ENCODE measurements at places on chromosomes 16 and 17.
A peak's percentile ranks its signal among the peaks of the same experiment; 100 is the strongest.

- DNase-seq: no peak
Observed at GRCh38 chr16:20851601-20852000, 45.3 kb downstream of the REXO5 start.

- DNase-seq: no peak
Observed at GRCh38 chr17:41420134-41420533, 4.3 kb downstream of the KRT37 start.

GRCh38 chr17:71535321-71535720 is 585.5 kb upstream of the SOX9 start:
- no peak for DNase-seq

DNA sequence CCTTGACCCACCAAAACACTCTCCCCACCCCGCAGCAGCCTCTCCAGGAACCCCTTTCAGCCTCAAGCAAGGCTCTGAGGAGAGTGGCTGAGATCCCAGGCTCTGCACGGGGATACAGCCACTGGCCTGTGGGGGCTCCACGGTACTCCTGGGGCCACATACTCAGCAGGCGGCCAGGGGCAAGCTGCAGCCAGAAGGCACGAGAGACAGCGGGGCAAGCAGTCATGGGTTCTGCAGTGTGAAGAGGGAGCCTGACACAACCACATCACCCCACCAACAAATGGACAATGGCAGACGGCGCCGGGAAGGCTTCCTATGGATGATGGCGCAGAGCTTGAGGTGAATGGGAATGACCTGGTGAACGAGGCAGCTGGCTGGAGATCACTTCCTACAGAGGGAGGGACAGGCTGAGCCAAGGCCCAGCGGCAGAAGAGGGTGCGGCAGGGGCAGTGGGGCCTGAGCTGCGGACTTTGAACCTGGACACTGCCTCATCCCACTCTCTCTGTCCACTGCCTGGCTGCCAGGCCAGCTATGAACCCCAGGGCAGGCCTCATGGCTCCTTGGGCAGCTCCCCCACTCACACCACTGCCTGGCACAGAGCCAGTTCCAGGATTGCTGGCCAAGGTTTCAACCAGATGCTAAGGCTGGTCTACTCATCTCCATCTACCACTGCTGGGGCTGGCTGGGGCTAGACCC is 10.8 kb upstream of the BCAR1 start:
- no peak for DNase-seq

- DNase-seq: no peak
Observed at GRCh38 chr16:49854796-49855203, 1.1 kb downstream of the ZNF423 start.

DNA sequence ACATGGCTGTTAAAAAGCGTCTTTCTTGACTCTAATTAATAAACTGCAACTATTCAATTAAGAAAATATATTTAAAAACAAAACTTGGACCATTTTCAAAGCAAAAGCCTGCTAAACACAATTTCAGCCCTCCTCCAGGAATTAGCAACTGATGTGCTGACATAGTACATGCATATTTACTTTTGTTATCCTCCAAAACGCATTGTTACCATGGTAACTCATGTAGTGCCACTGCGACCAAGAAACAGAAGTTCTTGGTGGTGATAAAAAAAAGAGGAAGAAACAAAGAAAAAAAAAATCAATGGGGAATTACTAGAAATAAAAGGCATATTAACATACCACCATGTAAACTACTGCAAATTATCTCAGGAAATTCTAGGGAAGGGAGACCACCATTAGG is 793.4 kb upstream of the CDH8 start:
- no peak for DNase-seq

DNA sequence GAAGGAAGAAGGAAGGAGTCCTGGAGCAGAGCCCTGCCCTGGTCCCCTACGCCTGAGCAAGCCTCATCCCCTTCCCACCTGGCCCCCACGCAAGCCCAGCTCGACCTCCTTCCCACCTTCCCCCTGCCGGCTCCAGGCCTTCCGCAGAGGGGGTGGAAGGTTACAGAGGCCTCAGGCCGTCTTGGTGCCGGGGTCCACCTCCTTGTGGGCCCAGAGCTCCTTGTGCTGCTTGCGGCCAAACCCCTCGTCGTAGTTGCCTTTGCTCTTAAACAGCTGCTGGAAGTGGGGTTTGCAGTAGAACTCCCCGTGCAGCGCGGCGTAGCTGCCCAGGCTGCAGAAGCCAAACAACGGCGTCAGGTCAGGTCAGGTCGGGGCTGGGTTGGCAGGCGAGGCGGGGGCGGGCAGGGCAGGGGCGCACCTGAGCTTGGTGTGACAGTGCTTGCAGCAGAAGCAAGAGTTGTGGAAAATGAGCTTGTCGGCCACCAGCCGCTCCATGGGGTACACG is 1.5 kb downstream of the LIMD2 start:
- peak; percentile 59 for DNase-seq

GRCh38 chr17:30568117-30568430 is 90.9 kb downstream of the GOSR1 start:
- DNase-seq: no peak

GRCh38 chr16:57622361-57623250 is 5.8 kb upstream of the ADGRG1 start:
- no peak for DNase-seq

DNA sequence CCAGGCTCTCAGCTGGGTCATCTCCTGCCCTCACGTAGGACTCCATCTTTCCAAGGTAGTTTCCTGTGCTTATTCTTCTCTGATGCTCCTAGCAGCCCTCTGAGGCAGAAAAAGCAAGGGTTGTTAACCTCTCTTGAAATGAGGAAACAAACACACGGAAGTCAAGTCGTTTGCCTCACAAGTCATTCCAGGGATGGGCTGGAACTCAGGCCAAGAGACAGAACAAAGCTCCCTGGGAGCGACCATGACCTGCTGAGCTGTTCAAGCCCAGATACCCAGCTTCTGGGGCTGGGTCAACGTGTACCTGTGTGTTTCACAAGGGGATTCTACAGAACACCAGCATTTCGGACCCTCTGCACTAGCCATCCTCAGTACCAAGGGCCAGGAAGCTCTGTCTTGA is 28.1 kb downstream of the SRL start:
- DNase-seq: no peak

GRCh38 chr17:29074488-29074887 is 31.5 kb downstream of the PIPOX start:
- DNase-seq: no peak

DNA sequence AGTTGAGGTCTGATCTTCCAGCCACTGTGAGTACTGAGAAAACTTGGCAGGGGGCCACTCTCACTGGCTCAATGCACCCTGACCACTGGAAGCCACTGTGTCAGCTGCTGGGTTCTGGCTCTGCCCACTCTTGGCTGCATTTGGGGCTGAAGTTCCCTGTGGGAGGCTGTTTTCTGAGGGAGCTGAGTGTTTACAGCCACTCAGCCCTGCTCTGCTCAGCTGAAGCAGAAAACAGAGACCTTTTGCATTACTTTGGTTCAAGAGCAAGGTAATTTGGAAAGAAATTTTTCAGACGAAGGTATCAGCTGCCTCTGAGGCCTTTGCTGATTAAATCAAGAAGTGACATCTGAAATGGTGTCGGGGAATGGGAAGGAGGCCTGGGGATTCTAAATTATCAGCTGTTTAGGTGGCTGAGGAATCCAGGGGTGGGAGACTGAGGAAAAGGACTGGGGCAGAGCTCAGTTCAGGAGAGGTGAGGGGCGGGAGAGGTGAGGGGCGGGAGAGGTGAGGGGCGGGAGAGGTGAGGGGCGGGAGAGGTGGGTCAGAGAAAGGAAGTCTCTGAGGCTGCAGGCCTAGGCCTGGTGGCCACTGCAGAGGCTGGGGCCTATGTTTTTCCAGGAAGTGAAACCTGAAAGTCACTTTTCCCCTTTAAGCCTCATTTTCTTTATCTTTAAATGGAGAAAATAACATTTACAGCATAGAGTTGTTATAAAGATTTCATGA is at the start of gene ACSM5:
Gene ACSM5, plus strand, starts transcription at position 137 of the 723 bp plus-strand sequence. CDS start 1,951 bp downstream, outside the sequence.
- DNase-seq: no peak

DNA sequence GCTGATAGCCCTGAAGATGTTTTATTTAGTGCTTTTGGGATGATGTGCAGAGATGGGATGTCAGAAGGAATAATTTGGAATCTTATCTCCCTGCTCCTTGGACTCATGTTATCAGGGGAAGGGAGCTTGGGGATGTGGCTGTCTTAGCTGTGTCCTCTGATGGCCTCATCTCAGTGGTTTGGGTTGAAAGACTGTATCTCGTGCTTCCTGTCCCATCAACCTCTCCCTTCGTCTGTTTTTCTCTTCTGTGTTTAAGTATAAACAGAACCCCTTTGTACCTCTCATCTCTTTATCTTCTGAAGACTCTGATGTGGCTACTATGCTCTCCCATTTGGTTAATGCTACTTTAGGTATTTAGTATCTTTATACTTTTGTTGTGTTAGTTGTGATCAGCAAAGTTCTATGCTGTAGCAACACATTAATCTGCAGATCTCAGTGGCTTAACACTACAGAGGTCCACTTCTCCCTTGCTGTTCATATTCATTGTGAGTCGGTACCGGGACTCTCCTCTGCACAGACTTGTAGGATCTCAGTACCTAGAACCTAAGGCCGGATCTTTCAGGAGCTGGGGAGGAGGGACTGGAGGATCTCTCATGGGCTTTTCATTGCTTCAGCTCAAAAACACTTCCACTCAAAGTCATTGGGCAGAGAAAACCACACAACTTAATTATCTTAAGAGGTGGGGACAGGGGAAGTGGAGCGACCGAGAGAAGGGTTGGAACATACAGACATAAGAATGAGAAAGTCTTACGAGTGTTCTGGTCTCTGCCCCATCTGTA is 28.8 kb downstream of the PRKCA start:
- no peak for DNase-seq

DNA sequence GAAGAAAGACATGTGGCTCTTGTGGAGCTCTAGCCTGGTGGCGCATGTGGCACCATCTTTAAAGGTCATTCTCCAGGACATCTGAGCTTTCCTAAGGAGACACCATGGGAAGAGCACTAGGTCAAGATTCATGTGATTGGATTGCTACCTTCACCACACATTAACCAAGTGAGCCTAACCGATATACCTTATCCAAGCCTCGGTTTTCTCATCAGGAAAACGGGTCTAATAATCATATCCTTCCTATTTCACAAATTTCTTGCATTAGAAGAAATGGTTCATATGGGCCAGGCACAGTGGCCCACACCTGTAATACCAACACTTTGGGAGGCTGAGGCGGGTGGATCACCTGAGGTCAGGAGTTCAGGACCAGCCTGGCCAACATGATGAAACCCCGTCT is 58.3 kb downstream of the TMEM186 start:
- DNase-seq: no peak

DNA sequence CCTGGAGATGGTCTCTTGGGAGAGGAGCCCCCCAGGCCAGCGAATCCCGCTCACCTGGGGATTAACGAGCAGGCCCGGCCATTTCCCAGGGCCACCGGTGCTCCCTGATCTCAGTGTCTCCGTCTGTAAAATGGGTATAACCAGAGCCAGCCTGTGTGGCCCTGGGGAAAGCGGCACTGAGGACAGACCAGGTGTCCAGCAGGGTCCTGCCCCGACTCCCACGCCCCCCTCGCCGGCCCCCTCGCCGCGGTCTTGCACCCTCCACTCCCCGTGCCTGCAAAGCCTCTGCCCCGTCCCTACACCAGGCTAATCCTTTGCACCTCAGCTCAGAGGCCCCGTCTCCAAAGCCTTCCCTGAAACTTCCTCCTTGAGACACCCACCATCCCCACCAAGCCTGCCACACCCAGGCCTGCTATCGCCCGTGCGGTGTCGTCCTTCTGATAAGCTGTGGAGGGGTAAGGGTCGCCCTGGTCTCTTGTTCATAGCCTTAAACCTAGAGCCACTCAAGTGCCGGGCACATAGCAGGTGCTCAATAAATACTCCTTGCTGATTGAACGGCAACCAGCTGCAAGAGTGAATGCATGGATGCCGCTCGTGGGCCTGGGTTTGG is 259.1 kb downstream of the C16orf95 start:
- no peak for DNase-seq

DNA sequence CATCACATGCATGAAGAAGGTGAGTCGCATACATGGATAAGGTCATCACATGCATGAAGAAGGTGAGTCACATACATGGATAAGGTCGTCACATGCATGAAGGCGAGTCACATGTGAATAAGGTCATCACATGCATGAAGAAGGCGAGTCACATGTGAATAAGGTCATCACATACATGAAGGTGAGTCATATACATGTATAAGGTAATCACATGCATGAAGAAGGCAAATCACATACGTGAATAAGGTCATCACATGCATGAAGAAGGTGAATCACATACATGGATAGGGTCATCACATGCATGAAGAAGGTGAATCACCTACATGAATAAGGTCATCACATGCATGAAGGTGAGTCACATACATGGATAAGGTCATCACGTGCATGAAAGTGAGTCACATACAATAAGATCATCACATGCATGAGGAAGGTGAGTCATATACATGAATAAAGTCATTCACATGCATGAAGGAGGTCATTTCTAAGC is 105.1 kb upstream of the SDK2 start:
- DNase-seq: no peak
